Smooth muscle cell of the brain vasculature (primary cell): ENCODE measurements at places on chromosomes 3 and 15.

GRCh38 chr3:9638939-9639338, 10.4 kb upstream of the MTMR14 start:
- DNase-seq: no peak

DNA sequence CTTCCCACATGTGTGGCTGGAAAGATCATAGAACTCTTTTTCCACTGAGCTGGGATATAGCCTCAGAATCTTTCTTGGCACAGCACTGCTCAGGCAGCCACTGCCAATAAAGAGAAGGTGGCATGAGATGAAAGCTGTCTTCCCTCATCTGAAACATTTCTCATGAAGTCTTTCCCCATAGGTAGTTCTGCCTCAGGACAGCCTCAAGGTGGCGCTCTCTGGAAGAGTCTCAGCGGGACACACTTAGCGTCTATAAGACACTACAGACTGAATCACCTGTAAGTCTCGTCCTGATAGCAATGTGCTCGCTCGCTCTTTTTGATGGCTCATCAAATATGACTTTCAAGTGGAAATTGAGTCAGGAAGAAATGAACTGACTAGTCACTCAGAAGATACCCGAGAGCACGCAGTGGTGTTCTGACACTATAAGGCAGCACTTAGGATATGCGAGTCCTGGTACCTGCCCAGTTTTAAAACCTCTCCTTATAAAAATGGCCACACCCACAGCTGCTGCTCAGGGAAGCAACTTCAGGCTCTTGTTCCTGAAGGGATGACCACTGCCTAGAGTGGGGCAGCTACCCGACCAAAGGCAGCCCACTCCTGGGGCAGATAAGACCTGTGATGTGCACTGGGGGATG, 269.5 kb downstream of the SUCLG2 start:
- no peak for DNase-seq

- DNase-seq: no peak
Observed at GRCh38 chr15:31111091-31111647, 9.6 kb upstream of the TRPM1 start.

DNA sequence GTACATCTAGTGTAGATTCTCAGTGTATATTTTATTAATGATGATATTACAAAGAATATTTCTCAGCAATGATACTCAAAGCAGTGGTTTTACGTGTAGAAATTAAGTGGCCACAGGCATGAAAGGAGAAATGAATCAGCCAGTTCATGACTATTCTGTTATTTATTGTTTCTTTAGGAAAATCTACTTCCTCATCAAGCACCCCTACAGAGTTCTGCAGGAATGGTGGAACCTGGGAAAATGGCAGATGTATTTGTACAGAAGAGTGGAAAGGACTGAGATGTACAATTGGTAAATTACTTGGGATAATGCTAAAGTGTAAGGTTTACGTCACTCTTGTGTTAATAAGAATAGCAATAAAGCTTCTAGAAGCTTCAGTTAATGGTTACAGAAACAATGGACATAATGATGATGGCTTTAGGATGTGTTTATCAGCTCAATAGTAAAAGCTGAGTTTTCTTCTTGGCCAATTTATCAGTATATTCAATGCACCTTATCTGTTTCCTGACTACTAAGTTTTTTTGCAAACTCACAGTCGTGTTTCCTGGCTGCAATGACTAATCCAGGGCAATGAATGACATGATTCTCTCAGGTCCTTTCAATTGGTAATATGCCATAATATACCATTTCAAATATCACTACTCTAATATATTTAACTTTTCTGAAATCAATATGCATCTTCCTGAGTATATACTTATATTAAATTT, 20.2 kb downstream of the ADGRG7 start:
- no peak for DNase-seq

DNA sequence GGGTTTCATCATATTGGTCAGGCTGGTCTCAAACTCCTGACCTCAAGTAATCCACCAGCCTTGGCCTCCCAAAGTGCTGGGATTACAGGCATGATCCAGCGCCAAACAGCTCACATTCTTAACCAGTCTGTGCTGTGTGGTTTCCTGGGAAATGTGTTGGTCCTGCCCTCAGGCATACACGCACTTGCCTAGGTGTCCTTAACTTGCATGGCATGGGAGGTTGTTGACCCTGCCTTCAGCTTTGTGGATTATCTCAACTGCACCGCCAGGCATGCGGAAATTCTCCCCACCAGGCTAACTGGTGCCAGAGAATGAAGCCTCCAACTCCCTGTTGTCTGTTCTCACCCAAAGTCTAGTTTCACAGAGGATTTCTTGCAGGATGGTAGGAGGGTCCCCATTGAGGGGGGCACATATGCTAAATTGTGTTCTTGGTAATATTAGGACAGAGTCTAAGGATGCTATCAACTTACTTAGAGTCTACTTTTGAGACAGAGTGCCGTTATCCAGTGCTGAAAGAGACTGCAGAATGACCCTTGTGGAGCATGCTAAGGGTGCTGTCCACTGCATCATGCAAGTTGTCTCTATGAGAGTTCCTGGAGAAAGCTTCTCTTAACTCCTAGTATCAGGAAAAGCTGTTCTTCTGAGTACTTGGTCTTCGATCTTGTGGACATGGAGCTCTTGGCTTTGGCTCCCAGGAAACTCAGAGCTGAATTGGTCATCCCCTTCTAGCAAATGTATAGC, 61.6 kb upstream of the EIF1B start:
- DNase-seq: no peak
